ENCODE measurements at places on chromosomes 5 and 9. TPM values are rescaled to one million over a fixed set of nuclear protein-coding genes. Genes with fewer than 3 reads are reported as not detected.

Gene TMEM252
- not detected for total RNA-seq

Gene OR13F1
- not detected for total RNA-seq

Gene ASS1
- total RNA-seq = 273 TPM

Gene MTAP
- 11.2 TPM for total RNA-seq

Gene GABRA1
- total RNA-seq = not detected

Gene CTXN3
- total RNA-seq = not detected

Gene FAM169A
- not detected for total RNA-seq

Gene PCDHA8
- total RNA-seq = 0.09 TPM

Gene FBLL1
- total RNA-seq = 1.6 TPM

Gene SLIT3
- total RNA-seq = 60.6 TPM

Gene NR5A1
- not detected for total RNA-seq

Gene ECSCR
- 1.0 TPM for total RNA-seq

Gene PPIC
- total RNA-seq = 41.5 TPM

Gene RETREG1
- 1.4 TPM for total RNA-seq

Gene CAVIN4
- total RNA-seq = 1.2 TPM

Gene PCSK5
- 5.7 TPM for total RNA-seq

Gene C9orf50
- total RNA-seq = not detected

Gene DDX41
- 77.8 TPM for total RNA-seq

Gene ADGRD2
- total RNA-seq = not detected

Gene ACOT12
- not detected for total RNA-seq

Gene GRM6
- not detected for total RNA-seq

Measured in pericardium fibroblast (primary cell).